ENCODE measurements at places on chromosomes 4 and X.
A peak's percentile ranks its signal among the peaks of the same experiment; 100 is the strongest.

GRCh38 chr4:120939693-120940092 is 17.2 kb upstream of the PRDM5 start:
- ATAC-seq = no peak

- no peak for ATAC-seq
Measured at GRCh38 chr4:94927696-94928095, 169.9 kb downstream of the BMPR1B start.

- ATAC-seq = no peak
Measured at GRCh38 chrX:152641256-152641875, 3.7 kb downstream of the GABRQ start.

GRCh38 chr4:108375434-108375833 is 206.7 kb upstream of the LEF1 start:
- ATAC-seq = no peak

DNA sequence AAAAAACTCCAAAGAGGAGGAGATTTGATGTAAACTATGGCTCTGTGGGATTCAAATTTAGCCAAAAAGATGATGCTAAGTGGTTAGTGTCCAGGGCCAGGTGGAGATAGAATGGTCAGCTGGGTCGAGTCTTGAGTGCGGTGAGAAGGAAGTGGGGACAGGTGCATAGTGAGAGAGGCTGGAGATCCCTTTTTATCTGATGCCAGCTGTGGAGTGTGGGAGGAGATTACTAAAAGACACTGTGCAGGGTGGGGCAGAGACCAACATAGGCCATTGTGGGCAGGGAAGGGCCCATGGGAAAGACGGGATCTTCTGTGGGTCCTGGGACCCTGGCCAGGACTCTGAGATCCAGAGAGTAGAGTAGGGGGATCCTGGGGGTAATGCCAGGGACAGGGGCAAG is 34.6 kb upstream of the LEF1 start:
- no peak for ATAC-seq

DNA sequence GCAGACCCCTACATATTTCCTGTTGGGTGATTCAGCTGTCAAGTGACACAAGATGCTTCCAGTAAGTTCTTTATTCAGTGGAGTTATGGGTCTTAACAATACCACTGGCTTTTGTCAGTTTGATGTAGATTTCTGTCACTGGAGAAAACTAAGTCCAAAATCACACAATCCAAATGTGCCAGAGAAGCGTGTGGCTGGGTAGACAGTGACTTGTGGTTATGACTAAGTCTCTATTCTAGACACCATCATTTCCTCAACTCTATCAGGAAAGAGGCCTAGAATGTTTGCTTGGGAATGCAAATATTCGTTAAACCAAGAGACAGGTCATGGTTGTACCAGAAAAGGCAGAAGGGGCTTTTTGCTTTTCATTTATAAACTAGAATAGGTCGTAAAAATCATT is 54.4 kb upstream of the HS3ST1 start:
- ATAC-seq = peak; percentile 51

- no peak for ATAC-seq
Measured at GRCh38 chr4:6258741-6259140, 10.9 kb upstream of the WFS1 start.

- peak; percentile 92 for ATAC-seq
Measured at GRCh38 chr4:124631760-124632159, 80.8 kb downstream of the ANKRD50 start.

DNA sequence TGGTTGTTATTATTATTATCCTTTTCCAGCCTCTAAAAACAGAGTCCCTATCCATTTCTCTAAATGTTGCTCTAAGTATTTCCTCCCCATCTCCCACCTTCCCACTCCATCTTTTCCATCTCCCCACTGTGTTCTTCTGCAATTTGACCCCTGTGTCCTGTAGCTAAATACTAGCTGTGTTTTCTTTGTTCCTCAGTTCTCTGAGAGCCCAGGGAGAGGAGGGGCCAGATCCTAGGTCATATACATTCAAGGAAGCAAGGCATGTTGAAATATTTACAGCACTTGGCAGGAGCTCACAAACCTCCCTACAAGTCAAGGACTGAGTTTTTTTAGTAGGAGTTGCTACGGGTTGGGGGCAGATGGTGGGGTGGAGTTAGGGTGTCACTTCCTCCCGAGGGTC is 10.5 kb downstream of the SLC16A2 start:
- ATAC-seq = no peak
